ENCODE measurements at places on chromosomes 3 and 15. TPM values are rescaled to one million over a fixed set of nuclear protein-coding genes. Genes with fewer than 3 reads are reported as not detected.

DNA sequence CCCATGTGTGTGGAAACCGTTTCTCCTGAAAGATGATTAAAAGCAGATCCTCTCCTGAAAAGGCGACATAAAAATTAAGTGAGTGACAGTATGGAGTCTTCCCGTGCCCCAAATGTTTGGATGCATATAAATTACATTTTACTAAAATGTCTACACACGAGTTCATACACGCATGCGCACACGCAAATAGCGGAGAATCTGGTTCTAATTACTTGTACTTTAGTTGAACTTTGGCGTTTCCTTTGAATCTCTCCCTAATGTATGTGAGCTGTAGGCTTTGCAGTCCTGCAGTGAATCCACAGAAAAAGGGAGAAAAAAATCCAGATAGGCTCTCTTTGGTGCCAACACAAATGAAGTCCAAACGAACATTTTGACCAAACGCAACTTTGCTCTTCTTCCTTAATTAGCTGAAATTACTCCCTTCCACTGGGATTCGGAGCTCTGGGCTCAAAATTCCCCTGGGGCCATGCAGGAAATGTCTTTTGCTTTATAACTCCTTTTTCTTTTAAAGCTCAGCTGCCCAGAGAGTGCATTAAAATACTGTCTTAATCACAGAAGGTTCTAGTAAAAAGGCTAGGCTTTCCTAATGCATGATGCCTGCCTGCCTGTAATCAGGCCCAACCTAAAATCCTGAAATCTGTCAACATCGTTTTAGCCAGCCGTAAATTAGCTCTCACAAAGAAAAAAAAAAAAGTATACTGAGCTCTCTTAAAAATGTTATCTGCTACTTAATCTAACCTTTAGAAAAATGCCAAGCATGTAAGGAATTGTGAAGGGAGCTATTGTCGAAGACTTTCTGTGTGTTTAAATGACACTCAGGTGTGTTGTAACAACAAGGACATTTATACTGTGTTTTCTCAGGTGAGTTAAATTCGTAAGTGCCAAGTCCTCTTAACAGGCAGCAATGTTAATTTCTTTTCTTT, 26.2 kb downstream of the RARB start:
- no peak for DNase-seq

DNA sequence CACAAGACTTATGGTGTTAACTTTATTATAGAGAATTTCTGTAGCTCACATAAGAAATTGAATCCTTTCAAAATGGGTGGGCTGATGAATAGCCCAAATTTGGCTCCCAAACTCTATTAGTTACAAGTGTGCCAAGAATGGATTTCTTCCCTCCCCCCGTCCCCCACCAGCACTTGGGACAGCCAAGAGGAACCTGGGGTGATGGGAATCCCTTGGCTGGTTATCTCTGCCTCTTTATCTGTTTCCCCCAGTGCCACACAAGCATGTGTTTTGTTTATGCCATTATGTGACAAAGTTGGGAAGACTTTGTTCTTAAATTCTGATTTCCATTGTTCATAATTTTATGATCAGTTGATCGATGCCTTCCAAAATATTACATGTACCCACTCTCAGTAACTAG, 28.3 kb downstream of the CMSS1 start:
- no peak for DNase-seq

GRCh38 chr3:64299206-64299605, 73.9 kb upstream of the PRICKLE2 start:
- no peak for DNase-seq

GRCh38 chr3:128794067-128794768, 68.2 kb downstream of the RAB7A start:
- no peak for DNase-seq

The SH3GL3 gene
- polyA plus RNA-seq = not detected
